Activated T-helper 9 cell treated with anti-CD3 and anti-CD28 coated beads, Interleukin-2, amount 50 U/mL, for 16 hours (primary cell): ENCODE measurements at places on chromosomes 2 and 18.

DNA sequence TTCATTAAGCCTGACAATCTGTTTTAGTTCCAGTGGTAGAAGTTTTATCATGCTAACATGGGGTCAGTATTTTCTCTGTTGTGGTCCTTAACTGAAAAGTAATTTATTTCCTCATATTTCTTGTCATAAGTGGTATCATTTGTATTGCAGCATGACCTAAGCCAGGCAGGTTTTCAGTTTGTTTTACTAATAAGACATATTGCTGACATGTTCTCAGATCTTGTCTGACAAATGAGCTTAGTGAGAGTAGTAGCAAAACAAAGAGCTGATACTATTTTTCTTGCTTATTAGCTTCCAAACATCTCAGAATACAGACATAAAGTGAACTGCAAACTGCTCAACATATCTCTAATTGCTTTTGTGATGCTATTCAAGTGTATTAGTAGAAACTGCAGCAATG is 293.6 kb downstream of the DSEL start:
- DNase-seq: no peak

DNA sequence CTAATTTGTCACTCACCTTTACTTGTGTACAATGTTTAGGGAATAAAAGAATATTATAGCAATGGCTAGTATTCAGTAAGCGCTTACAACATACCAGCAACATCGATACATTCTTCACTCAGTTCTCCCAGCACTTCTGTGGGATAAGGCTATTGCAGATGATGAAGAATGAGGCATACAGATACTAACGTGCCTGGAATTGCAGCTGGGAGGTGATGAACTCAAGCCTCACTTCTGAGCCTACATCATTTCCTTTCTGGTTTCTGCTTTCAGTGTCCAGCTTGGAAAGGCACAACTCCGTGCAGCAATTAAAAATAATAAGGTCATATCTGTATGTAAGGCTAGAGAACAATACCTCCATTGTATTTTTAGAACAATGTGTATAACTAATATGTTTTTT is 95.4 kb upstream of the AQP4 start:
- no peak for DNase-seq

DNA sequence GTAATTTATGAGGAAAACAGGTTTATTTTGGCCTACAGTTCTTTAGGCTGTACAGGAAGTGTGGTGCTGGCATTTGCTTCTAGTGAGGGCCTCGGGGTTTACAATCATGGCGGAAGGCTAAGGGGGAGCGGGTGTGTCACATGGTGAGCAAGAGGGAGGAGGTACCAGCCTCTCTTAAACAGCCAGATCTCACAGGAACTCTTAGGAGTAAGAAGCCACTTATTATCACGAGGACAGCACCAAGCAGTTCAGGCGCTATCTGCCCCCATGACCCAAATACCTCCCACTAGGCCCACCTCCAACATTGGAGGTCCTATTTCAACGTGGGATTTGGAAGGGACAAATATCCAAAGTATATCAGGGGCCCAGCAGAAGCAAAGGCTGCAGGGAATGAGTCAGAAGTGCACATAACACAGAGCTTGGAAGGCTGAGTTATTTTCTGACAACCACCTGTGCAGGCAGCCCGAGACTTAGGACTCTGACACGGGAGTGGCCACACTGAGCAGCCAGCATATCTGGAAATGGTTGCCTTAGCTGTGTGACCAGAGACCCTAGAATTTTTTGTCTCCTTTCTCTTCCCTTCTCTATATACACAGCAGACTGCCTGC is 170.9 kb downstream of the PRPF40A start:
- DNase-seq: no peak

GRCh38 chr2:171390941-171391516 is 42.8 kb downstream of the METTL8 start:
- DNase-seq: no peak
